ENCODE measurements at places on chromosomes 6 and 20.

DNA sequence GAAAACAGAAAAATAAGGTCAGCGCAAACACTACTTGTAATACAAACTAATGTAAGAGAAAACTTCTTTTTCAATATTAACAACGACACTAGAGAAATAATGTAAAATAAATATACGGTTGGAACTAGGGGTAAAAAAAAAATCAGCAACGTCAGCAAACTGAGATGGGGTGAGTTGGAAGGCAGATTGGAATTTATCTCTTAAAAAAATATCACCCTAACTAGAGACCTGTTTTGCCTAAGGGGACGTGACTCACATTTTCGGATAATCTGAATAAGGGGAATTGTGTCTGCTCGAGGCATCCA lies 705 bp upstream of the UTRN start:
- DNase-seq = no peak

DNA sequence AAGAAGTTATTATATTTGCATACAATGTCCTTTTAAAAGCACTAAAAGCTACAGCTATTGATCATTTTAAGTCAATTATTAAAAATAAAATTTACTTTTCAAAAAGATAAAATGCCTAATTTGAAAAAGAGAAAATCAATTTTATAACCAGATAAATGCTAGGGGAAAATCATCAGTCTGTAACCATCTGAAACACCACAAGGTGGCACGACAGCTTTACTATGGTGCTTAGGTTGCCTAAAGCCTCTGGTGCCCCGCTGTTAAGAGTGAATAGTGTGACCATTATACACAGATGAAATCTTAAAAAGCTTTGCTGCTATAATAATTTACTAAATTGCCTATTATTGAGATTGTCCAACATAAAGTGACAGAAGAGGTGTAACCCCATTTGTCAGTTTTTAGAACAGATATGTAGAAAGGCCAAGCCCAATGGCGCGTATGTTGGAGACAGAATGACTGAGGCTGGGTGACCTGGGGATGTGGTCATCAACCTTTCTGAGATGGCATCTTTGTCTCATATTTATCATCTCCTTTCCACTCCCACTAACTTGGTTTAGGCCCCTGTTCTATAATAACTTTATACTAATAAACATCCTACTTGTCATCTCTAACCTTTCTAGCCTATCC lies 100.8 kb downstream of the MOXD1 start:
- no peak for DNase-seq

DNA sequence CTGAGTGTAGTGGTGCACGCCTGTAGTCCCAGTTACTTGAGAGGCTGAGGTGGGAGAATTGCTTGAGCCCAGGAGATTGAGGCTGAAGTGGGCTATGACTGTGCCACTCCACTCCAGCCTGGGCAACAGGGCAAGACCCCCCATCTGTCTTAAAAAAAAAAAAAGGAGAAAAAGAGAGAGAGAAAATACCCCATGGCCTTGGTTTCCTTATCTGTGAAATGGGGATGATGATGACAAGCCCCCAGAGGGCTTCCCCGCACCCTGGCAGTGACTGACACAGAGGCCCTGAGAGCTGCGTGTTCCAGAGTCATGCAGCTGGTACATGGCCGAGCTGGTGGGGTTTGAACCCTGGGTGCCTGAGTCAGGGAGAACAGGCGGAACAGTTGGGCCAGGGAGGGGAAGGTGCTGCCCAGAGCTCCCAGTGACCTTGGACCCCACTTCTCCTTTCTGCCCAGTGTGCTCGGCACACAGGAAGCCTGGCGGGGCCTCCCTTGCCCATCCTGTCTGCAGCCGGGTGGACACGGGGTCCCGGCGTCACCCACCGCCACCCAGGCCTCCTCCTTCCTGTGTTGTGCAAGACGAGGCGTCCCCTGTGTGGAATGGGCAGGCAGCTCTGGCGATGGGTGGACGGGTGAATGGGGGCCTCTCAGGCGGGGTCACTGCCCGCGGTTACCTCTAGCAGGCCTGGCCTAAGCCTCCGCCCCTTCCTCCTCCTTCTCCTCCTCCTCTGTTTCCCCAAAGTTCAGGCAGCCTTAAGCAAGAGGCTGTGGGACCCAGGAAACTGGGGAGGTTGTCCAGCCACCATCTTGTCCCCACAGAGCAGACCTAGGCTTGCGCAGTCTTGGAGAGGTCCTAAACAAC lies 84.2 kb downstream of the CEBPB start:
- no peak for DNase-seq

DNA sequence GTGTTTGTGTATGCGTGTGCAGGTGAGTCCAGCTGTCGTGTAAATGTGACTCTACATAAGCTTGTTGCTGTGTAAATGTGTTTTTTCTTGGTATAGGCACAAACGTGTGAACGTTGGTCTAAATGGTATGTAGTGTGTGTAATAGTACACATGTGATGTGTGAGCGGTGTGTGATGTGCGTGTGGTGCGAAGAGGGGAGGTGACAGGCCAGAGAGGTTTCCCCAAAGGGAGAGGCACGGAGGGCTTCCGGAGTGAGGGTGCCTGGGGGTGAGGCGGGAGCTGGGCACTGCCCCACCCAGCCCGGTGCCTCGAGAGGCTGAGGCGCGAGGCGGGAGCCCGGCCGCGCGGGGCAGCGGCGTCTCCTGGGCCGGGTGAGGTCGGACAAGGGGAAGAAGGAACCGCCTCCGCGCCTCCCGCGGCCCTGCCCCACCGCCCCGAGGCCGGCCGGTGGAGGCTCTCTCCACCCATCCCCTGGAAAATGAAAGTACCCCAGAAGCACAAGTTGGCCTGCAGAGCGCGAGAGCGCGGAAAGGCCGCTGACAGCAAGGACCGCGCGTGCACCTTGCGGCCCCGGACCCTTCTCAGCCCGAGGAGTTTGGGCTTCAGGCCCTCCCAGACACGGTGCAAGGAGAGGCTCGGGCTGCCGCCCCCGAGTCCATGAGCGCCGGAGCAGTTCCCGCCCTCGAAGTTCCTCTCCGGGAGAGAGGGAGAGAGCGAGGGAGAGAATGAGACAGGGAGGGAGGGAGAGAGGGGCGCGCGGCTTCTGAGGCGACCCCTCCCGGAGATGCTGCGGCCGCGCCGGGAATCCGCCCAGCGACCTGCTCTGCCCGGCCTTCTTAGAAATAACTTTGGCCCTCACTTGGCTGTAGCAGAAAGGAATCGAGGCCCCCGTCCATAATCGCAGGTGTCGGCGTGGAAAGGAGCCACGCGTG lies 43.2 kb upstream of the OSTM1 start:
- no peak for DNase-seq

- DNase-seq = no peak
These were observed 186.9 kb upstream of the SLC24A3 start for GRCh38 chr20:19025430-19026120.

Data from left lobe of liver (tissue), 2 donors.